ENCODE measurements at places on chromosomes 13 and 19.

GRCh38 chr13:46352805-46353204, 34.2 kb downstream of the RUBCNL start:
- DNase-seq = no peak

DNA sequence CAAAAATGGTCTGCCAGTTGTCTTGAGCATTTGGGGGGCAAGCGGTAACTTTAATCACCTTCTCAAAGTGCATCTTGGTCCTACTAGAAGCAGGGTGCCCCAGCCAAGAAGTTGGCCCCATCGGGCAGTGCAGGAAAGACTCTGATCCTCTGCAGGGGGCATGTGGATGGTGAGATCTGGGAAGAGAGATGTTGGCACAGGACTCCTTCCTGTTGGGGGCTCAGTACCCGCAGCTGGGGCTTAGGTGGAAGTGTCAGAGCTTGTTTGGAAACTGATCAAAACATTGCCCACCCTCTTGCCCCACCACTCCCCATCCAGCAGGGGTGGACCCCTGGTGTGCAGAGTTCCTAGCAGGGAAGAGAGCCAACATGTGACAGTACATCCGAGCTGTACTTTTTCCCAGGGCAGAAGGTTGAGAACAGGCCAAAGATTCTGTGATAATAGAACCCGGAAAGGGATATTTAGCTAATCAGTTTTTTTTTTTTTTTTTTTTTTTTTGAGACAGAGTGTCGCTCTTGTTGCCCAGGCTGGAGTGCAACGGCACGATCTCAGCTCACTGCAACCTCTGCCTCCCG, 8.8 kb downstream of the RRAS start:
- DNase-seq = no peak

- no peak for DNase-seq
Measured at GRCh38 chr19:16627928-16628182, 149 bp downstream of the MED26 start.

GRCh38 chr19:22832031-22832762, at the start of gene ZNF723:
TSS of gene ZNF723 (plus strand) at chr19:22832291. CDS start at chr19:22832380, 89 bp downstream.
- no peak for DNase-seq

DNA sequence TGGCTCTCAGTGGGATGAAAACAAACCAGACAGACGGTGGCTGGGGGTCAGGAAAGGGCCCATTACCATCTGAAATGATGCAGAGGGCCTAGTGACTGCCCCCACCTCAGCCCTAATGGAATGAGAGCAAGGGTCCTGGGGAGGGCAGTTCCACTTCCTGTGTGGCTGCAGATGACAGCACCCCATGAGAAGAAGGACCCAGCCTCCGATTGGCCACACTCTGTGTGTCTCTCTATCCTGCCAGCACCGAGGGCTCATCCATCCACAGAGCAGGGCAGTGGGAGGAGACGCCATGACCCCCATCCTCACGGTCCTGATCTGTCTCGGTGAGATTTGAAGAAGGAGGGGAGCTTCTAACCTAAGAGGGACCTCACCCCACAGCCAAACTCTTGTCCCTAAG, 498 bp downstream of the LILRB1 start:
- no peak for DNase-seq

DNA sequence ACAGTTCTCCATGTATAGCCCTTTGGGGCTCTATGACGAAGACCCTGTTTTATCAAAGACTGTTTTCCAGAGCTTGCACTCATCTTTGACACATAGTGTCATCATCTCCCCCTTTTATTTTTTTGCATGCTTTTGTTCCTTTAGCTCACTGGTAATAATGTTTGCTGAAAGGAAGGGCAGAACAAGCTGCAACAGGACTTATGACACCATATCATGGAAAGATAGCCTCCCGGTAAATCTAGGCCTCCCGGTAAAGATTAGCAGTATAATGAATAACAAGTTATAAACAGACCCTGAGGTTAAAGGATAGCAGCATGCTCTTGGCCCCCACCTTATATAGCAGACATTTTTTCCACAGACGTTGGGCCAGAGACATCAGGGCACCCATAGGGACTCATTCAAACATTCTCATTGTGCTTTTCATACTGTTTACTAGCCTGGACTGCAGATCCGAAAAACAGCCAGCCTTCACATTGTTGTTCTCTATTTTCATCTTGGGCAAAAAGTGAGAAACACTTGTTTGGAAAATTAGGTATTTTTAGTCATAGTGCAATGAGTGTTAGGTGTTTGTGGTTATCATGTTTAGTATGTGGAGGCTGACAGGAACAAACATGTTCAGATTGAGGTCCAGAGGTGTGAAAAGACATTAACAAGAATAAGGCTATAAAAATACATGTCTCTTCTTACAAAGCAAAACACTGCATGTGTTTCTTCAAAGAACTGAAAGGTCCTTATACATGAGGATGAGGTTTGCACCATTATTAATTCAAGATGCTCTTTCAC, 136.9 kb upstream of the SPRY2 start:
- no peak for DNase-seq

DNA sequence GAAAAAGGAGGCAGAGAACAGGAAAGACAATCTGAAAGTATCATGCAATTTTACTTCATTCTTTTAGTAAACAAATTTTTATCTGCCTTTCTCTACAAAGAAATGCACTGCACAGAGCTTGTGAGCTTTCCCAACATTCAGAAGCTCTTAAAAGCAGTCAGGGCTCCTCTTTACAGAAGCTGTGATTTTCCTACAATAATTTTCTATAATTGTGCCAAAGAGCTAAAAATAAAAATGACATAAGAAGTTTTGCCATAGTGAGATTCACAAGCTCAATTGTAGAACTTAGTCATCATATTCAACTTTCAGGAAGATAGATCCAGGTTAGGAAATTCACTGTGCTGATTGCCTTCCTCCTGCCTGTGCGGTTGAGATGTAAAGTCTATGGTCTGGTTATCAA, 341.4 kb downstream of the PCDH9 start:
- no peak for DNase-seq

GRCh38 chr13:72072261-72072660, 205.3 kb upstream of the DACH1 start:
- no peak for DNase-seq

GRCh38 chr19:17327654-17328516, 6.8 kb downstream of the ANO8 start:
- DNase-seq = no peak

DNA sequence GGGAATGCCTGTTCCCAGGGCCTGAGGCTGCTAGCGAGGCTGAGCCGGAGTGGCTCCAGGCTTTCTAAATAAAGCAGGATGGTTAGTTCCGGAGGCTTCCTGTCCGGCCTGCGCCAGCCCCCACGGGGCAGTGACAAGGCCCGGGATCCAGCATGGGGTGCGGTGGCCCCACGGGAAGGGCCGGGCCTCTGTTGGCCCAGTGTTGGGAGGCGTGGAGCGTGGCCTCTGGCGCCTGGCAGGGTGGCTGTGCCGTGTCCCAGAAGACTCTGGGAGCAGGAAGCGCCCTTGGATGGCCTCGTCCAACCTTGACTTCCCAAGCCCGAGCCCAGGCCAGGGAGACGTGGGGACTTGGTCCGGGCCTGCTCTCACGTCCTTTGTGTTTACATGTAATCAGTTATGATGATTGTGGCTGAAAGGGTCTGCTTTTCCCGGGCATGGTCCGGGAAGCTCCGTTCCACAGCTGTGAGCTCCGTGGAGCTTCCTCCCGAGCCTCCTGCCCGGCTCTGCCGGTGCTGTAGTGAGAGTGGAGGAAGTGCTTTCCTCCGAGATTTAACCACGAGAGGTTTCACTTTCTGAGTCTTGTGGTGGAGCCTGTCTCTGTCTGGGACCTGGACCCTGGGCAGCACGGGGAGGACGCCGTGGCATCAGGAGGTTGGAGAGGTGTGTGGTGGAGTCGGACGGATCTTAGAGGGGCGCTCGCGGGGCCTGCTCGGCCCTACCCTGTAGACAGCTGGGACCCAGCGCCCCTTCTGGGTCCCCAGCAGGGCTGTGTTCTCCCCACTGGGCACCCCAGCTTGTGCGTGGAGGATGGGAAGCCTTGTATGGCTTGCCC, 4.6 kb downstream of the GNA11 start:
- no peak for DNase-seq

- no peak for DNase-seq
Measured at GRCh38 chr19:58560007-58560887, 1.8 kb upstream of the UBE2M start.

DNA sequence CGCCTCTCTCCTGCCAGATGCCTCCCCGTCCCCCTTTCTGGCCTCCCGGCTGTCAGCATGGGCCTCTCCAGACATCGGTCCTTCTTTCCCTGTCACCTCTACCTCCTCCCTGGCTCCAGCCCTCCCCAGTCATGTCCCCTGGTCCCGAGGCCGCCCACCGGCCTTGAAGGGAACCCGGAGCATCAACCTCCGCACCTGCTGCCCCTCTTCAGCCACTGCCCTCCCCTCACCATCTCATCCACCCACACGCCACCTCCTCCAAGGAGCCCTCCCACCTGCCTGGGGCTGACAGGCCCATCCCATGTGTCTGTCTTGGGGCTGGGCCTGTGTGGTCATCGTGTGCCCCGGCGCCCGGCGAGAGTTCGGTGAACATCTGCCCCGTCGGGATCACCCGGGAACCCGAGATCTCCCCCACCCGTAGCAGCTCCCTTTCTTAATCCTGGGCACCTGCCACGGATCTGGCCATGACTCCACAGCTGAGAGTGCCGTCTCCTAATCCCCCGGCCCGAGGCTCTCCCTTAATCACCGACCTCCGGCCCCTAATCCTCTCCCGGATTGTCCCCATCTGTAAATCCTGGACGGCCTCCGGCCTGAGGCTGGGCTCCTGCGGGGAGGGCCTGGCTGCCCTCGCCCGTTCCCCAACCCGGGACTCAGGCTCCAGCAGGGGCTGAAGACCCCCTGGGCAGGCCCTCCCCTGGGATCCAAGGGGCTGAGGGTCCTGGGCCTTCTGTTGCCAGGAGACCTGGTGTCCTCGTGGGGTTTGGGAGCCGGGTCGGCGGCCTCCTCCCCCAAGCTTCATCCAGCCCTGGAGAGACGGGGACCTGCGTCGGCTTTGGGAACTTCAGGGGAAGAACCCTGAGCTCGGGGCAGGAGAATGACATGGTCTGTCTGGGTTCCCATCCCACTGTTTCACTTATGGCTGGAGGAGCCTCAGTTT, 5.9 kb downstream of the HCN2 start:
- no peak for DNase-seq

DNA sequence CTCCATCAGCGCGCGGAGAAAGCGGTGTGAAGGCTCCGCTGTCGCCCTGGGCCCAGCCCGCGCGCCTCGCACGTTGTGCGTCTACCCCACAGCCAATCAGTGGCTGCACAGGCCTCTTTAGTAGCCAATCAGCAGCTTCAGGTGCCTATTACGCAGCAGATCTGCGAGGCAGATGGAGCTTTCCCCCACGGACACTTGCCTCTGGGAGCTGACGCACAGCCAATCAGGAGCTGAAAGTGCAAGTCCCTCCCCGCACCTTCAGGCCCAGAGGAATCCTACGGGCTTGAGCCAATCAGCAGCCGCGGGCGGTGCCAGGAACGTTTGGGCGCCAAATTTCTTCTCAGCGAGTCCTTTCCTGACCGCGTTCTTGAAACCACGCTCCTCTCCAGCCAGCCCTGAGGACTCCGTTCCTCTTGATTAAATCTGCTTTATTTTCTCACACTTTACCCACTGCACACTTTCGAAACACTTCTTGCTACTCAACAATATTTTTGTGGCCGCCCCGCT, 39.9 kb downstream of the SIGLEC7 start:
- no peak for DNase-seq

GRCh38 chr19:5587071-5587455, 19.3 kb upstream of the TINCR start:
- DNase-seq = no peak

DNA sequence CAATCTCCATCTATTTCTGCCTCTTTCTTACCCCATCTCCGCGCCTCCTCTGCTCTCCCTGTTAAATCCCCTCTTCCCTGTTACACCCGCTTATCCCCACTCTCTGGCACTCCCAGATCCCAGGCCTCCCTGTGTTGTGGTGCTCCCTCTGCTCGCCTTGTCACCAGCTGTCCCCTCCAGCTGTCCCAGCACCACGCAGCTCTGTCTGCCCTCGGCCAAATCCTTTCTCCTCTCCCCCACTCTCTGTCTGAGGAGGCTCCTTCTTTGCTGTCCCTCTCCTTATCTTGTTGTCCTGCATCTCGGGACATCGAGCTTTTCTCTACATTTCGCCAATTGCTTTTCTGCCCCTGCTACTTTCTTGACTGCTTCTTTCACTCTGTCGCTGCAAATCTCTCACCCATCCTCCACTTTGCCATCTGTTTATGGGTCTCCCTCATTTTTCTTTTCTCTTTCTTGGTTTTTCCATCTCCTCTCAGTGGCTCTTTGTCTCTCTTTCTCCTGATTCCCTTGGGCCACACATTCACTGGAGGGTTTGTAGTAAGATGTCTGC, 941 bp downstream of the ZNF160 start:
- DNase-seq = no peak
